B cell (primary cell): ENCODE measurements at places on chromosomes 2 and 18.

DNA sequence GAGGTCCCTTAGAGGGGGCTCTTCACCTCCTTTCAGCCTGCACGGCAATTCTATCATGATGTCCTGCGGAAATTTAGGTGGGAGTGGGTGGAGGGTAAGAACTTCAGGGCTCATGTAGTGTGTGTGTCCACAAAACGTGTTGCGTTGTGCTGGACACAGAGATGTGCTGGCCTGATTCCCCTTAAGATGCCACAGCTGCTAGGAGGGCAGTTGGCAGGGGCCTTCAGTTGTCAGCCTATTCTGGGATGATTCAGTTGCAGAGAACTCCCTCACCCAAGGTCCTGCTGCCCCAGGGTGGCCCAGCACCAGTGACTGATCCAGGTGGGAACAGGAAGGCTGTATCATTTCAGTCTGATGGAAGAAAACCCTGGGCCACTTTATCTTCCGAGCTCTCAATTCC is 1.0 kb upstream of the HJURP start:
- DNase-seq: no peak

- DNase-seq: no peak
These were observed 59.3 kb downstream of the PRKRA start for GRCh38 chr2:178391701-178392100.

DNA sequence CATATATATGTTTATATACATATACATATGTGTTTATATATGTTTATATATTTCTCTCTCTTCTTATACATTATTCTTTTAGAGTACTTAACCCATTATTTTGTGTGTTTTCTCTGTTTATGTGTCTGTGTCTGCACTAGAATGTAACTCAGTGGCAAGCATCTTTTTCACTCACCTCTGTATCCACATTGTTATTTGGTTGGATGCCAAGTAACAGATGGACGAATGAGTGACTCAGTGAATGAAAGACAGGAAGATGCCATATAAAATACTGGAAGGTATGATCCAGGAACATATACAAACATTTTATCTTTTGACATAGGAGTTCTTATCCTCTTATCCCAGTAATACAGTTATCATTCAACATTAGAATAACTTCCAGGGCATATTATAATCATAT is 684.8 kb downstream of the RNF144A start:
- no peak for DNase-seq

DNA sequence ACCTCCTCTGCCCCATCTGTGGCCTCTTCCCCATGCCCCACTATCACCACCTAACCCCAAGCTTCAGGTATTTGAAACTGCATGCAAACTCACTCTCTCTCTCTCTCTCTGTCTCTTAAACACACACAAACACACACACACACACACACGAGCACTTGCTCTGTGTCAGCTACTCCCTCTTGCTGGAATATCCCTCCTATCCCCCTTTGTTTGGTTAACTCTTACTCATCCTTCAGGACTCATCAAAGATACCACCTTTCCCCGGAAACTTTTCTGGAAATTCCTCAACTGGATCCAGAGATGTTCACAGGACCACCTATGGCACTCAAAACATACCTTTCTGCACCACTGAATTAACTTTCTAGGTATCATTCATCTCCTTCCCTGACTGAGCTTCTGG is 222.8 kb upstream of the TMEM200C start:
- DNase-seq: no peak

DNA sequence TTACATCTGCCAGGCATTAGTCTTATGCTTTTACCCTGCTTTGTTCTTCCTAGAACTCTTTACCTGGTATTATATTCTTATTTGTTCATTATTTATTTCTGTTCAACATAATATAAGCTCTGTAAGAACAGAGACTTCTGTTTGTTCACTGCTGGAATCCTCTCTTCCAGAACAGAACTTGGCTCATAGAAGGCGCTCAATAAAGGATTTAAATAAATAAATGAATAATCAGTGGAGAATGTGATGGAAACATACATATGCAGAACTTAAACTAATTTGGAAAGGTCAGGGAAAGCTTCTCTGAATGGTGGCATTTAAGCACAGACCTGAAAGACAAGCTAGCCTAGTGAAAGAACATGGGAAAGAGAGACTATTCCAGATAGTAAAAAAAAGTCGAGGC is 24.3 kb downstream of the NCKAP1 start:
- no peak for DNase-seq

GRCh38 chr18:36034299-36034895 is 33.0 kb downstream of the RPRD1A start:
- DNase-seq: no peak

- DNase-seq: no peak
These were observed 950.6 kb upstream of the LRATD1 start for GRCh38 chr2:13681936-13682335.

DNA sequence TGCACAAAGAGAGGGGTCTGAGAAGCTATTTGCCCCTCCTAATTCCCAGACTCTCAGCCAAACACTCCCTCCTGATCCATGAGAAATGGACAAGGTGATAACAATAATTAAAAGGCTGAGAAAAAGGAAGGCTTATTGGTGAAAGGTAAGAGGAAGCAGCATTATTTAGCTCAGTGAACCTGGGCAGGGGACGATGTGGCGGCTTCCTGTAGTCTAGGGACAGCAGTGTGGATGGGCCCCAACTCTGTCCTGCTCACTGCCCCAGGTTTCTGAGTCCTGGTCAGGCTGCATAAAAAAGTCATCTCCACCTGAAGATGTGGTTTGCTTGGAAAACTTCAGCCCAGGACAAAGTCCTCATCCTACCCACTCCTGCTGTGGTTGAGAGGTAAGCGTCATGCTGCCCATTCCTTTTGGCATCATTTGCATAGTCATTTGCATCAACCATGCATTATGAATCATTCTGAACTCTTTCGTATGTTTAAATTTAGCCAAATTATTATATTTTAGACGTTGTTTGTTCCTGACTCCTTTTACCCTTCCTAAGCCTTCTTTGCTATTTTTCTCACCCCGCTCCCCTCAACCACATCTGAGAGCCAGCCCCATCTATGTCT is 126.8 kb downstream of the CLIP4 start:
- DNase-seq: no peak

GRCh38 chr2:192029089-192029488 is 165.6 kb downstream of the TMEFF2 start:
- no peak for DNase-seq

GRCh38 chr2:120666433-120666832 is 69.2 kb upstream of the GLI2 start:
- no peak for DNase-seq

GRCh38 chr18:9901377-9901776 is 12.4 kb upstream of the VAPA start:
- DNase-seq: no peak

DNA sequence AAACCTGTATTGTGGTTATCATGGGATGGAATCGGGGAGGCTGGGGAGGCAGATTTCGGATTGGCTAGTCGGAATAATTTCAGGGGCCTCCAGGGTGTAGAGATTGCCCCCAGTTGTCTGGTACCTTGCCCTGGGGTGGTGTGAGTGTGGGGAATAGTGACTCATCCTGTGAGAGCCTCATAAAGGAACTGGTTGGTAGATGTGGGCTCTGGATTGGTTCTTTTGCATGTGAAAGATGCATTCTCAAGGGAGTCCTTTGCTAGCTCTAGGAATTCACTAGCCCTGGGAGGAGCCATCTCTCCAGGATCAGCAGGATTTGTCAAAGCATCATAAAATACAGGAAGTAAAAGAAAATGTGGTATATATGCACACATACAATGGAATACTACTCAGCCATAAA is 331.6 kb downstream of the SETBP1 start:
- no peak for DNase-seq

DNA sequence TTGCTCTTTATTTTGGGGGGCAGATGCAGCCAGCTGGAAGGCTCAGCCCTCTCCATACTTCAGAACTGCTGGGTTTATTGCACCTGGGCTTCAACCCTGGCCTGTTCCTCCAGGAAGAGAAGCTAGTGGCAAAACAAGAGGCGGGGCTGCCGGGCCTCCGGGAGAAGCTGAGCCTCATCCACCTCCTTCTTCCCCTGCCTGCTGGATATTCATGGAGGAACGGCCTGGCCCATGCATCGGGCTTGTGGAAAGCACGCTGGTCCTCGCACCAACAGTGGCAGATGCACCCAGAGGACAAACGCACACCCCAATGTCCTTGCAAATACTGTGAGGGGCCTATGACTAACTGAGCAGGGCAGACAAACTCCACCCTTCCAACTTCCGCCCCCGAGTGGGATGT is 30.6 kb downstream of the FAM178B start:
- no peak for DNase-seq

GRCh38 chr2:216671081-216671411 is 24.3 kb downstream of the IGFBP5 start:
- no peak for DNase-seq

GRCh38 chr18:12327510-12328178 is 19.6 kb downstream of the TUBB6 start:
- DNase-seq: peak; percentile 65

GRCh38 chr18:58222432-58223125 is 178.6 kb downstream of the NEDD4L start:
- no peak for DNase-seq

DNA sequence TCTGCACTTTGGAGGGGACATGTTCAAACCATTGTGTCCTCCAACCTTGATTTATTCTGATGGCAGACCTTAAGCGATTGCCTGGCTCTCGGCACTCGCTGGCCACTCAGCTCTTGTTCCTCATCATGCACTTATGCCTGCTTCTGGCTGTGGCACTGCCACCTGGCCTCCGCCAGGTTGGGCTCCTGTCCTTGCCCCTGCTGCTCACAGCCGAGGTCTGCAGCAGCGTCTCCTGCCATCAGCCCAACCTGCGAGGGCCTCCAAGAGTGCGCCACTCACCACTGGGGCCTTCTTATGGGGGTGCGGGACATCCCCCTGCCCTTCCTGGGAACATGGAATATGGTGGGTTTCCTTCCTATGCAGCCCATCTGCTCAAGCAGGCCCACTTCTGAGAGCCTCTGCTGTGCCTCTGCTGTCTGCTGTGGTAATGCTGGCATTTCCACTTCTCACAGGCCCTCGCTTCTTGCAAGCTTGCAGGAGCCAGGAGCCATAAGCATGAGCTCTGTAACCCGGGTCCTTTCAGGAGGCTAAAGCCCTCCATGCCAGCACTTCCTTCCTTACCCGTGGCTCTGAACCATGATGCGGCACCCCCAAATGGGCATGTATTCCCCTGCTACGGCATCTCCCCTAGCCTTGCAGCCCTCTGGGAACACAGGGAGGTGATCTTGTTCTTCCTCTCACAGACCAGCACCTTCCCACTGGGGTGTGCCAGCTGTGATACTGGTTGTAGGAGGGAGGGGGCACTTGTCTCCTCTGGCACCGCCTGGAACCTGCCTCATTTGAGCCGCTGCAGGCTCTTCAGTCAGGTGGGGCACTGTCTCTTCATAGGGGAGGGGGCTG is 58.6 kb upstream of the HS6ST1 start:
- no peak for DNase-seq

GRCh38 chr2:202450785-202451184 is 74.7 kb downstream of the BMPR2 start:
- no peak for DNase-seq

DNA sequence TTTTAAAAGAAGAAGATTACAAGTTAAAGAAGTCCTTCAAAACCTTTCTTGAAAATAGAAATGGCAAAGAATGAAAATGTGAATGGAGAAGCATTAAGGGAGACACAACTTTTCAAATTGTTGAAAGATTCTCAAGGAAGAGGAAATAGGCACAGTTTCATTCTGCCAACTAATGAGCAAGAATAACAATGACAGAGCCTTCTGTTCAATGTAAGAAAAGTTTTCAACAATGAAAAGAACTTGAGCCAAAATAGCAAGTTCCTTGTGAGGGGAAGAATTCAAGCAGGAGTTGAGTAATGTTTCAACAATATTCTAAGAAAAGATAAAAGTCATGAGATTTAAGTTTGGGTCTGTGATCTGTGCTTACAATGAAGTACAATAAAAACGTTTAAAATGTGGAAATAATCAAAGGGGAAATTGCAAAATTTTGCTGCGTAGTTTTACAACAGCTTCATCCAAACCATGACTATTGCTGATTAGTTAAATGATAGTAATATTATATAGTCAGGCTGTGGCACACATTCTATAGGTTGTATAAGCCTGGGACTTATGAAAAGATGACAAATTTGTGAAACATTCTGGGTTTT is 122.6 kb downstream of the METTL4 start:
- DNase-seq: no peak

DNA sequence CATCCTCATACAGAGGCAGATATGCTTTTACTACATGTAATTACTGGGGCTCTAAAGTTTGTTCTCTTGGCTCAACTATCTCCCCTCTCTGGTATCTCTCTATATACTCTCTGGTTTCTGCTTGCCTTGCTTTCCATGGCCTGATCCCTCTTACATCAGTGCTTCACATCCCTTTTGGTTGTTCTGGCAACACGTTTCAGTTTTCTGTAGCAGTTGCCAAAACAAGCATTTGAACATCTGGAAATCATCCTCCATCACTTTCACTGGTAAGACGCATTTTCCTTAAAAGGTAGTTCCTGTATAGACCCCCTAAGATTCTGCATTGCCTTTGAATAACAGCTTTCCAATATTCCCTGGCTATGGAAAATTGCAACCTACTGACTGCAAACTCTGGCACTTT is 25.9 kb downstream of the COL5A2 start:
- DNase-seq: no peak

GRCh38 chr2:170123593-170123992 is 54.4 kb upstream of the MYO3B start:
- DNase-seq: no peak

GRCh38 chr2:196356332-196356731 is 185.0 kb upstream of the STK17B start:
- no peak for DNase-seq

- DNase-seq: peak; percentile 81
These were observed 2.9 kb upstream of the RBBP8 start for GRCh38 chr18:22930089-22930713.

- DNase-seq: no peak
These were observed 110.7 kb downstream of the RTP5 start for GRCh38 chr2:241980193-241980592.

DNA sequence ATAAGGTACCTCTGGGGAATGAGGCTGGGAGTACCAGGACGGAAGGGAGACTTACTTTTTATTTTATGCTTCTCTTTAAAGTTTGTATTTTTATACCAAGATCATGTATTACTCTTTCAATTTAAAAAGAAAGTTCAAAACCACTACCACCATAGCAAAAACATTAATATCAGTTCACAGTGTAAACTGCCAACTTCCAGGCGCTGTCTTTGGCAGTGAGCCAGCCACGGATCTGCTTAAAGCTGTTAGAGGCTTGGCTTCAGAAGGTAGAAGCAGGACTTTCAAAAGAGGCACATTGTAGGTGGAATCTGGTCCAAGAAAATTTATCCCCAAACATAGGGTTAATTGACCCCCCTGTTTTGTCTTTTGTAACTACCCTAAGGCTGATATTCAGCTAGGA is 74.8 kb downstream of the B3GNT2 start:
- DNase-seq: no peak

- DNase-seq: no peak
These were observed 174.0 kb upstream of the SLC8A1 start for GRCh38 chr2:40625849-40626248.

GRCh38 chr2:30223413-30223874 is 7.9 kb upstream of the LBH start:
- peak; percentile 76 for DNase-seq

DNA sequence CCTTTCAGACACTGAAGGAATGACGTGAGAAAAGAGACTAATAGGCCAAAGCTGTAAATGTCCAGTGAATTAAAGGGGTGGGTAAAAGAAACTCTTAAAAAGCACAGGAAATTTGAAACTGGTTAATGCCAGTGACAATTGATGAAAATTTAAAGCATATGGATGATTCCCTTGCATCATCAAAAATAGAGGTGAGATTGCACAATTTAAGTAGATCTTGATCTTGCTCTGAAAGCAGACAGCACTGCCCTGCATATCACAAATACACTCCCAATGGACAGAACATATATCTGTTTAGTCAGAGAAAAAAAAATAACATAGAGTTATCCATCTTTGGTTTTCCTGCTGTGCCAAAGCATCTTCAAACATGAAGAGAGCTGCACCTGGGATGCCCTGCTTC is 86.7 kb upstream of the UBE2E3 start:
- no peak for DNase-seq
